ENCODE measurements at places on chromosomes 5 and 9.
A peak's percentile ranks its signal among the peaks of the same experiment; 100 is the strongest.

DNA sequence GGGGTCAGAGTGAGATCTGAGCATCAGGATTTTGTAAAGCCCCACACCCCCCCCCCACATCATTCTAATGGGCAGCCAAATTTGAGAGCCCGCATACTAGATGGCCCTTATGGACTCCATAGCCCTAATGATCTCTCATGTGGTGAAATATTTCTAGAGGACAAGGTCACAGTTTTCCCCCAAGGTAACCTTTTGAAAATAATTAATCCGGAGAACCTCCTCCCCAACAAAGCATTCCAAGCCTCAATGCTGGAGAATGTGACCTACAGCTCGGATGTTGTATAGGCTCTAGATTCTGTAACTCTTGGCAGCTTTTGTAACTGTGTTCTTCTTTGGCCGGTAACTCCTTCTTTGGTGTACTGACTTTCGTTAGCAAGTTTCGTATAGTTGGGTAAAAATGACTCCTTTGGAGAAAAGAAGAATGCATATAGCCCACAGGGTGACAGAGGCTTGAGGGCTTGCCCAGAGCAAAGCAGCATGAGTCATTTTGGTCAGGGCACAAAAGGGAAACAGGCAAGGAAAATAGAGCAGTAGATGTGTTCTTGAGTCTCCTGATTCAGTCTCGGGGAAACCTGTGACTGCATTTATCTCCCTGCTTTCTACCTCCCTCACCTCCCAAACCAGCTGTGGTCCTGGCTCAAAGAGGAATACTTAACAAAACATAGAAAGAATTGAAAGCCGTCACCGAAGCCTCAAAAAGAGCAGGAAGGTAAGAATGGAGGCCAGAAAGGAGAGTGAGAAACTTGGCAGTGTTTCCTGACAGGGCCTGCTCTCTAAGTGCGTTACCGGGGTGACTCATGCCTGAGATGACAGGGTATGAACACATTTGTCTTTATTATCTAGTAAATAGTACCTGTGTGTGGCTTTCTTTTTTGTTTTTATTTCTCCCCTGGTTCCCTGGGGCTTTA lies 6.6 kb upstream of the XPA start:
- no peak for DNase-seq

DNA sequence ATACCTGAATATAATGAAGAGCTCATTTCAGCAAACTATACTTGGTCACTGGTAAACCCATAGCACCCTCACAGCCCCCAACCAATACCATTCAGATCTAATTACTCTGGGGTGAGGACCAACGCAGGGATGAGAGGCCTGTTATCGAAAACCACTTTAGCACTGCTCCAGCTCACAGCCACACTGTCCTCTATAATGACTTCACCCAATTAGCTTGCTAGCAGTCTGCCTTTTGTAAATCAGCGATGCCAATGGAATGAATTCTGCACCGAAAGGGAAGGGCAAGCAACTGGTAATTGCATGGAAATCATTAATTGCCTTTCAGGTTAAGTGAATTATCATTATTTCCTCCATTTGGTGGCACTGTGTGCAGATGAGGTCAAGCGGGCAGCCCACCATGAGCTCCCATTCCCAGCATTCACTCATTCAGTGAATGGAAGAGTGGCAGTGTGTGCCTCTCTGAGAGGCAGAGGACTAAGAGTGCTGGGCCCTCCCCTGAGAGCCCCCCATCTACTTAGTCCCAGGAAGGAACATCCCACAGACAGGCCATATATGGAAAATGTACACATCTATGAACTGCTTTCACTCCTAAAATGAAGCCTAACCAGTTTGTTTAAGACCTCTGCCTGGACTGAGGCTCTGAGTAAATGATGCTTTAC lies 262.1 kb downstream of the SPOCK1 start:
- no peak for DNase-seq

GRCh38 chr9:71885467-71885866 lies 25.5 kb downstream of the ABHD17B start:
- no peak for DNase-seq

- no peak for DNase-seq
These were observed 422.2 kb downstream of the CTNND2 start for GRCh38 chr5:11482011-11482410.

DNA sequence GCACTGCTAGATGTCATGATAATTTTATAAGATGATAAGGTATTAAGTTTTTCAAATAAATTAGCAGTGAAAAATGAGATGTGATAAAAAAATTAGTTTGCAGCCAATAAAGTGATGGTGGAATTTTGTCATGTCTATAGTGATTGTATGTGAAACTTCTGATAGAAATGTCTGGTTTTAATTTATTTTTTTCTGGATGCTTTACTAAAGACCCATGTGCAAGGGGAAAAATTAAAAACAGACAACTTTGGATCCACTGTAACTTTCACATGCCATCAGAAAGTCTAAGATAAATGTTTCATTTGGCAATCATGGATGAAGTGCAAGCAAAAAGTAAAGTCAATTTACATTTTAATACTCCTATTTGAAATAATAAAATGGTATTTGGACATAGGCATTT lies 4.4 kb upstream of the NDUFS4 start:
- DNase-seq: no peak

GRCh38 chr5:56918054-56918453 lies 8.7 kb downstream of the SETD9 start:
- no peak for DNase-seq

- DNase-seq: no peak
These were observed 617 bp downstream of the SLC9A3 start for GRCh38 chr5:523441-524222.

DNA sequence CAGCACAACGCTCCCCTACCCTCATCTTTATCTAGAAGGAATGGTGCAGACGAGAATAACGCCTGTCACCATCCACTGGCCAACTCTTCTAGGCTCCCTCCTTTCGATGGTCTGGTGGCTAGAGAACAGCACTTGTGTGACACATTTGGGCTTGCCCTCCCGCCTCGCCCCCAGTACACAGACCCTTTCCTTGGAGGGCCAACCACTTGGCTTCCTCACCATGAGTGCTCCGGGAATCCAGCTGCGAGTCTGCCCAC lies 1.4 kb downstream of the GNAQ start:
- peak; percentile 41 for DNase-seq

DNA sequence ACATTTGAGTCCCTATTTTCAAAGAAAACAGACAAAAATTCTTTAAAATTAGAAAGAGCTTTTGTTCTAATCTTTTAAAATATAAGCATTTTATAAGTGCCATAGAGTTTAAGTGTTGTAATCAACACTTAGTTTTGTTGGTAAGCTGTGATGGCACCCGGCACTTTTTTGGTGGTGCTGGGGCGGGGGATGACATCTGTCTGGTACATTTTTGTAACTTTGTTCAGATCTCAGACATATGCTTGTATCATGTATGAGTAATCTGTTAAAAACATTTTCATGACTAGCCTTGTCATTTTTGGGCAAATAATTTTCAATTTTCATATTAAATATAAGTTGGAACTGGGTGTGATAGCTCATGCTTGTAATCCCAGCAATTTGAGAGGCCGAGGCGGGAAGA lies 51.7 kb downstream of the UBAP1 start:
- DNase-seq: no peak

- no peak for DNase-seq
These were observed 1.9 kb upstream of the SH3PXD2B start for GRCh38 chr5:172456076-172456722.

DNA sequence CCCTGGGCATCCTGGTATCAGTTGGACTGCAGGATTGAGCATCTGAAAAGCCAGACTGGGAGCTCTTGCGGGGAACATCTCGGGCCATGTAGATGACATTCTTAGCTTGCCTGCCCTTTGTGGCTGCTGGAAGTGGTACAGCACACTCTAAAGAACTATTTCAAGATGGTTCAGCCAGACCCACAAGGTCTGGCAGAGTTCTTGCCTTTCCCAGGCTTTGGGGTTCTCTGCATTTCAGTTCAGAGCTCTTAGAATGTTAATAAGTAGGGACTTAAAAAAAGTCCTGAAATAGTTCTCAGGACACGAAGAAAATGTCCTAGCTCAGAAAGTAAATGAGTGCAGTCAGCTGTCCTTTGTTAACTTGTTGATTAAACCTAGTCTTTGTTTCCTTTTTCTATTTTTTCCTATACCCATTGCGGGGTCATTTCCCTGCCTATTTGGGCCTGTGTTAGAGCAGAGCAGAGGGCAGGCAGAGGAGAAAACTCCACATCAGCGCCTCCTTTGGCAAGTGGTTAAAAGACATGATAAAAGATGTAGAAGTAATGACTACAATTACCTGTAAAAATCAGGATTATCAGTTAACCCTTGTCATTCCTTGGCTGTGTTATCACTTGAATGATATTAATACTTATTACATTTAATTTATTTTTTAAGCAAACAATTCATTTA lies 291.5 kb downstream of the ZSWIM6 start:
- DNase-seq: no peak

DNA sequence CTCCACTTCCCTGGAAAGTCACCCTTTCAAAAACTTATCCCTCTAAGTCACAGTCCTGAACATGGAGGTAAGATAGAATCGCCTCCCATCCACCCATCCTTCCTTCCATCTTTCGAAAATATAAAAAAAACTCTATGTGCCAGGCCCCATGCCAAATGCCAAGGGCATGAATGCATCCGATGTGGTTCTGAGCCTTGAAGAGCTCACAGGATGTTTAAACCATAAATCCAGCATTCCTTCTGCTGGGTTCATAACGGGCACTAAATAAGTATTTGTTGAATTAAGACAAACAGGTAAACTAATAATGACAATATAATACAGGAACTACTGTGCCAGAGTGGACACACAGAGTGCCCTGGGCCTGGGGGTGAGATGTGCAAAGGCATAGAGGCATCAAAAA lies 147.3 kb downstream of the TTLL11 start:
- DNase-seq: no peak

- no peak for DNase-seq
These were observed 1.7 kb downstream of the CAMK4 start for GRCh38 chr5:111225926-111226325.

- DNase-seq: no peak
These were observed 943 bp downstream of the GALNT12 start for GRCh38 chr9:98808411-98808815.

DNA sequence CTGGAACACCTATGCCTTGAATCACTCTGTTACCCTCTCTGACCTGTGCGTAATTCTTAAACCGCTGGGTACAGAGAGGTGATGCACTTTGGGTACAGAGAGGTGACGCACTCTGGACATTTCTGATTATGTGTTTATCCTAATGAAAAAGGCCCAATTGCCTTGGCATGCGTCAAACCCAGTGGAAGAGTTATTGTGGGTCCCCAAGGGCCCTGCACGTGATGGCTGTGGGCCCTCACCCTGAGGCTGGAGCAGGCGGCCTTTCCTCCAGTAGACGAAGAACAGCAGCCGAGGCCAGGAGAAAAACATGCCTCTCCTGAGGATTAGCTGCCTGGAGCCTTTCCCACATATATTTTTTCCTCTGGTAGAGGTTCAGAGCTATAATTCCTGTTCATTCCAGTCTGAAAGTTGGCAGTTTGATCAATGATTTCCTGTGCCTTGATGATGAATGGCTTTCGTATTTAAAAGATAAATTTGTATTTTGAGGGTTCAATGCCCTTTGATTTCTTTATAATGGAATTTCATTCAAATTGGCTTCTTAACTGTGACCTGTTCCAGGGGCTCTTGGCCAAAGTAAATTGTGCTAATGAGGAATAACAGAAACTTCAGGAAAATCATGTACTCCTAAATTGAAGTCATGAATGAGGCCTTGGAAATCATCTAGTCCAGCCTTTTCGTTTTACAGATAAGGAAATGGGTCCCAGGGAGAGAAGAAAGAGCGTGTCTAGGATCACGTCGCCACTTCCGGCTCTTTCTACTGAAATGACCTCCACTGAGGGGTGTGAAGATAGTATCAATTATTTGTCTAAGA lies 22.8 kb downstream of the ACER2 start:
- DNase-seq: peak; percentile 39

- DNase-seq: no peak
These were observed 111.1 kb downstream of the DOCK2 start for GRCh38 chr5:169748174-169748573.

DNA sequence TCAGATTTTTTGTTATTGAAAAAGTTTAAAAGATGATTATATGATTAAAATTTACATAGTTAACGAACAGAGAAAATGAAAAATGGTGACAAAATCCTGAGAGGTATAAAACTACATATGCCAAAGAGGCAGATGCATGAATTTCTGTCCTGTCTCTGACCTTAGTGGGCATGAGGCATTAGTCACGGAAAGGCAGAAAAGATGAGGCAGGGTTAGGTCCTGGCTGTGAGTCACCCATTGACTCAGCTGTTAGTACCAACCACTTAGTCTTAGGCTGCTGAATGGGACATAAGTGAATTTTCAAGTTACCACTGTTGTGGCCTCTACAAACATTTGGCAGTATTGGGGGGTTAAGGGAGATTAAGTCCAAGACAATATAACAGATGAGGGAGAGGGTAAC lies 33.1 kb downstream of the RASA1 start:
- DNase-seq: no peak

All from right hindlimb (tissue), 1 donor.